ENCODE measurements at places on chromosomes 3 and 15.

- DNase-seq: no peak
These were observed 37.6 kb downstream of the SCN5A start for GRCh38 chr3:38611866-38612265.

DNA sequence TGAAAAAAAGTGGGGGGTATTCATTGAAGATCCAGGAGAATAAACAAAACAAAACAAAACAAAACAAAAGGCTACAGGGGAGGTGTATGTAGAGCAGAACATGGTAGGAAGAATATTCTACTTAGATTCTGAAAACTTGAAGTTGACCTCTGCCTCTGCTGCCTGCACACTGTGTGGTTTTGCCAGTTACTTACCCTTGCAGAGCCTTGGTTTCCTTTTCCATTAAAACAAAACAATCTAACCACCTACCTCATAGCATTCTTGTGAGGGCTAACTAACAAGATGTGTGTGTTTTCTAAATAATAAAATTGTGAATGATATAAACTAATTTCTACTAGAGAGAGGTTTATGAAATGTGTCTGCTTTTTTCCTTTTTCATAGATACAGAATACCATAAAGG is 423.1 kb downstream of the TIGIT start:
- DNase-seq: no peak

GRCh38 chr15:34942363-34942762 is 27.2 kb downstream of the AQR start:
- no peak for DNase-seq

- DNase-seq: peak; percentile 48
These were observed at the start of gene ATP11B for GRCh38 chr3:182792901-182793662. TSS of gene ATP11B (plus strand) at chr3:182793504. CDS start at chr3:182793760, 256 bp downstream.

DNA sequence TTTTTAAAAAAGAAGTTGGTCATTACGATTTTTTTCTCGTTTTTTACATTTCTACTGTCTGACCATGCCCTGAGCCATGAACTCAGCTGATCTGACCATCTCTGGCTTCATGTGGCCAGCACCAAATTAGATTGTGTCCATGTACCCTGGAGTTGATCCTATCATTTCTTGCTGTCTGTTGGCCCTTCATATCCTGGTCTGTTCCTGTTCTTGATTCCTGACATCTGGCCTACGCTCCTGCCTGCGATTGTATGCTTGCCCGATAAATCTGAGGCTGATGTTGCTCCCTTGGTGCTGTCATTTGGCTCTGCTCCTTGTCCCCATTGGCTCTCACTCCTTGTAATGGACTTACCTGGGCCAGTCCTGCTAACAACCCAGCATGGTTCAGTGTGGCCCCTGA is 89.8 kb upstream of the IGSF10 start:
- no peak for DNase-seq

GRCh38 chr15:77358545-77359240 is 61.2 kb downstream of the PEAK1 start:
- no peak for DNase-seq
